Globus pallidus (tissue), 1 donor: ENCODE measurements at places on chromosomes 7 and 10.

DNA sequence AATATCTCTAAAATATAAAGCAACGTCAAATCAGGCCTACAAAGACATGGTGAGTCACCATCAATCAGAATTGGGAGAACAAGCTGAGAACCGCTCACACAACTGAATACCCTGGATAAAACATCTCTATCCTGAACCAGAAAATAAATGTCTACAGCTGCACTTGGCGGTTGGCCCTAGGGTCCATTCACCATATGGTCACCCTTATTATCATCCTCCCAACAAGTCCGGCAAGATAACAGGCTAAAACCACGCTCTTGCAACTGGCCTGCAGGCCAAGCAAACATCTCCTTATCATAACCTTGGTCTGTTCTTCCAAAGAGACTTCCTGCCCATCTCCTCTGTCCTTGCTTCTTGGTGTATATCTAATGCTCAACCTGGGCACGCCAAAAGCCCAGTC is 310.7 kb downstream of the CALN1 start:
- DNase-seq, result no peak

DNA sequence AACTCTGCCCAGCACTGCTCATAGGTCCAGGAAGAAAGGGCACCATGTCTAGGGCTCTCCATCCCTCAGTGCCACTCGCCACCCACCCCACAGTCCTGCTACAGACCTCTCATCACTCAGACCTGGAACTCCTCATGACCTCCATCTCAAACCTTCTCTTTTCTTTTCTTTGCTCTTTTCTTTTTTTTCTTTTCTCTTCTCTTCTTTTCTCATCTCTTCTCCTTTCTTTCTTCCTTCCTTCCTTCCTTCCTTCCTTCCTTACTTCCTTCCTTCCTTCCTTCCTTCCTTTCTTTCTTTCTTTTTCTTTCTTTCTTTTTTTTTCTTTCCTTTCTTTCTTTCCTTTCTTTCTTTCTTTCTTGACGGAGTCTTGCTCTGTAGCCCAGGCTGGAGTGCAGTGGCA is 122.2 kb downstream of the KLF6 start:
- DNase-seq, result no peak

GRCh38 chr10:67521546-67521945 is 174.4 kb downstream of the CTNNA3 start:
- no peak for DNase-seq

DNA sequence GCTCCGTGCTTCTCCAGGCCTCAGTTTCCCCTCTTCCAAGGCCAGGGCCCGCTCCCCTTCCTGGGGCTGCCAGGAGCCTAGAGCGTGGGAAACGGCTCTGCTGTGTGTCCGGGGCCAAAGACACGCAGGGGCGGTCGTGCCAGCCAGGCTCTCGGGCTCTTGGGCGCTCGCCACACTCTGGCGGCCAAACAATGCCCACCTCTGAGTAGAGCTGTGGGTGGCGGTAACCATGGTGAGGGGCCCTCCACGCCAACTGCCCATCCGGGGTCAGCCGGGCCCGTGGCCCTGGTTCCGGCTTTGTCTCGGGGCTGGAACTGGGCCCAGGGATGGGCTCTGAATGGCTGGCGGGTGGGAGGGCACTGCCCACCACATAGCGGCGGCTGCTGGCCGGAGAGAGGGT is 16.0 kb downstream of the GRIFIN start:
- DNase-seq, result no peak

DNA sequence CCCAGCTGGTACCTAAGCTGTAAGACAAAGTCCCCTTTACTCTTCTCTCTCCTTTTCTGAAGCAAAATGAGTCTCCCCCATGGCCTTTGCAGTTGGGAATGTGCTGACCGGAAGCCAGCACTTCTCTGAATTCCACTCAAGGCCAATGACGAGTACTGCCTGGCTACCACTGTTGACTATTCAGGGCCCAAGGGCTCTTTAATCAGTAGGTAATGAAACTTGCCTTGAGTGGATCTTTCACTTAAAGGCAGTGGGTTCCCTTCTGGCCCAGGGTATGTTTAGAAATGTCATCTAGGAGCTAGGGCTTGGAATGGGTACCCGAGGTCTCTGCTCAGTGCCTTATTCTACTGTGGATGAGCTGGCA is 197.1 kb downstream of the BBS9 start:
- DNase-seq, result no peak

DNA sequence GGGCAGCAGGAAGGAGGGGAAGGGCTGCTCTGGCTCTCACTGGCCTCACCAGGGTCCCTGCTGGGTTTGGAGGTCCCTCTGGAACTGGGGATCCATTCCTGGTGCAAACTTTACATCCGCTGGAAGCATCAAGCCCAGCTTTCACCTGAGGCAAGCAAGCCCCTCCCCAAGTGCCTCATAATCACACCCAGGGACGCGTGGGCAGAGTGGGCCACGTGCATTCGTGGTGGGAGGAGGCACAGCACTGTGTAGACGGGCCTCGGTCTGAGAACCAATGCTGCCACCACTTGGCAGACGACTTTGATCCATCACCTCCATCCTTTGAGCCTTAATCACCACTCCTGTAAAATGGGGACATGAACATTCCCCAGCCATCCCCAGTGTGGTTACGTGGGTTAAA is 74.1 kb downstream of the VWA2 start:
- DNase-seq, result no peak

DNA sequence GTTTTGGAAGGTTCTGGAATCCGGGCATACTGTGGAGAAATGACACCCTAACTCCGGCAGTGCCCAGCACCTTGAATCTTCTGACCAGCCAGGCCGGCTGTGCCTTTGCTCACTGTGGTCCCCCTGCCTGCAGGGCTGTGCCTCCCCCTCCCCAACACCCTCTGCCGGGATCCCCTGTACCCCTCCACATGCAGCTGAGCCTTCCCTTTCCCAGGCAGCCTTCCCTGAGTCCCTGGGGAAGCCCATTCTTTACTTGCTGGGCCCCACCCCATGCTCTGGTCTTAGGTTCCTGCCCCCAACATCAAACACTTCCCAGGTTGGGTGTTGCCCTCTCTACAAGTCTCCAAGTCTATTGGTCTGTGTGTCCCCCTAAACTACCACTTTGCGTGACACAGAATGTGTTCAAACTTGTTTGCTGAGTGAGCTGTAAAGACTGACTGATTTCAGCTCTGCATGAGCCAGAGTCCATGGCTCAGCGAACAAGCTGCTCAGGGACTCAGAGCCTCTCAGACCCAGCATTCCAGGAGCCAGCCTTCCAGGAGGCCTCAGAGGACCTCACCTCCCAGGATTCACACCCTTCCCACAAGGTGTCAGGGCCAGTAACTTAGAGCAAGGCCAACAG is 31.6 kb downstream of the CALML5 start:
- no peak for DNase-seq

GRCh38 chr7:112122144-112122543 is 84.1 kb downstream of the DOCK4 start:
- DNase-seq, result no peak

DNA sequence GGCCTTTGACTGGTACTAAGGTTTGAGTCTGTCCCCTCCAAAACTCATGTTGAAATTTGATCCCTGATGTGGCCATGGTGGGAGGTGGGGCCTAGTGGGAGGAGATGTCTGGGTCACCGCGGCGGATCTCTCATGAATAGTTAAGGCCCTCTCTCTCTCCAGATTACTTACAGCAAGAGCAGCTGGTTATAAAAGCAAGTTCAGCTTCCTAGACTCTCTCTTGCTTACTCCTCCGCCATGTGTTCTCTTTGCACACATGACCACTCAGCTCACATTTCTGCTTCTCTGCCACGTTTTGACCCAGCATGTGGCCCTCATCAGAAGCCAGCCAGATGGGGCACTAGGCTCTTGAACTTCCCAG is 29.9 kb upstream of the ZMIZ1 start:
- no peak for DNase-seq

- no peak for DNase-seq
Measured at GRCh38 chr10:88491314-88491713, 91.8 kb downstream of the RNLS start.

GRCh38 chr10:97913614-97914013 is 64.0 kb downstream of the GOLGA7B start:
- no peak for DNase-seq

GRCh38 chr7:37833107-37833817 is 15.1 kb upstream of the NME8 start:
- peak; percentile 67 for DNase-seq

- no peak for DNase-seq
Measured at GRCh38 chr7:143405173-143406001, 3.3 kb downstream of the EPHA1 start.

DNA sequence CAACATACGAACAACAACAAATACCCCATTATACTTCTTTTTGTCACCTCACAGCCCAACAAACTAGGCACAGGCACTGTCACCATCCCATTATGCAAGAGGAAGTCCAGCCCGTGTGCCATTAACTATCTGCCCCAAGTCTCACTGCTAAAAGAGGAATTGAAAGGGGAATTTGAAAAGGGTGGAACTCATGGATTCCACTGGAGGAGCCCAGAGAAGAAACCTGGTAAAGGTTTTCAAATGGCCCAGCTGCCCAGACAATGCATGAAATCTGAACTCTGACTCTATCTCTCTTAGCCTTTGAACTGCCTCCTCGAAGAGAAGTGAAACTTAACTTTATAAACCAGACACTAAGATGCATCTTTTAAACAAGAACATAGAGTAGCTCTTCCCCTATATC is 130.0 kb downstream of the PLXNA4 start:
- no peak for DNase-seq
